Stimulated activated CD4-positive, alpha-beta T cell treated with anti-CD3 and anti-CD28 coated beads, Interleukin-1b, Interleukin-23, amount 100 ng/mL, for 1 hour (primary cell): ENCODE measurements at places on chromosomes 1 and 21.

DNA sequence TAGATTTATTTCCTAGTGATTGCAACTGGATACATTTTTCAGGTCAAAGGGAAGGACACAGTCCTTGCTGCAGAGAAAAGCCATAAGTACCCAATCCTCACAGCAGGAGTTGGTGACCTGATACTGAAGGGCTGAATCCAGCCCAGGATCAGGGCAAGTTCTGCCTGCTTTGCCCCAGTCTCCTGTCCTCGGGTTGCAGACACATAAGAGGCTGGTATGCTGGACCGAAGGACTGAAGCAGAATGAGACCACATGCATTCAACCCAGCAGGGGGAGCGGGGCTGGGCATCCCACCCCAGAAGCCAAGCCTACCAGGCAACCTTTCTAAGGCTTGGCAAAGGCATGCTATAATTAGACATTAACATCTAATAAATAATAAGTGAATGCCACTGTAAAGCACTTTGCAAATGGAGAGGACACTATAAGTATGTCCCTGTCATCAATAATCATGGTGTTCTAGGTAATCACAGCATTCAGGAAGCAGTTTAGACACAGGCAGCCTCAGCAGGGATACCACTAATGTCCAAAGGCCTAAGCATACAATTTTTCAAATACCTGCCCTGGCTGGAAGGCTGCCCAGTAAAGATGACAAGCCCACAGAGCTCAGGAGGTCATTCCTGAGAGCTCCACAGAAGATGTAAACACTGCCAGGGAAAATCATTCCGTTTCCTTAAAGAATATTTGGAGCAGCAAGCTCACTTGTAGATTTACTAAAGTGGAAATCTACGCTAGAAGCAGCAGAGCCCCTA lies 47.6 kb downstream of the KRTAP19-8 start:
- no peak for DNase-seq

- no peak for DNase-seq
Measured at GRCh38 chr1:14707531-14708445, 109.3 kb downstream of the KAZN start.

DNA sequence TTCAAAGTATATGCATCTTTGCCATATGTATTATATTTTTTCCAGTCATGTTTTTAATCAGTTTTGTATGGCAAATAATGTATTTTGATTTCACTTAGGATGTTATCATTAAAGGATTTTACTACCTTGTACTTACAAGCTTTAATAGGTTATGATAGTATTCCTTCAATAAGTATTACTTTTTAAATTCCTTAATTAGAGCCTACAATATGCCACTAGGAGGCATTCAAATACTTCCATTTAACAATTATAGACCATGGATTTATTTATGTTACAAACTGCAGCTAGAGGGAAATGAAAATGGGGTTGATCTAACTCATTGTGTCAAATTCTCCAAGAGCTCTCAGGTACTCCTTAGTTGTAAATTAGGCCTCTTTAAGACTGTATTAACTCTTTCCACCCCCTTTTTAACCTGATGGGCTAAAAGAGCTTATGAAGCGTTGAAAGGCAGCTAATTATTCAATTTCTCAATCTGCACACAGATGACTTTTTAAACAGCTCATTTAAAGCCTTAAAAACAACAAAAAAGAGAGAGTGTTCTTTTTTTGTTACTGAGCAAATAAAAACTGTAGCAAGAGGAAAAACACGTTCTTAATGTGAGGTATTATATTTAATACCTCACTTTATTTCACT lies 156.2 kb downstream of the DENND1B start:
- no peak for DNase-seq

GRCh38 chr1:208137193-208137592 lies 107.0 kb downstream of the PLXNA2 start:
- no peak for DNase-seq

DNA sequence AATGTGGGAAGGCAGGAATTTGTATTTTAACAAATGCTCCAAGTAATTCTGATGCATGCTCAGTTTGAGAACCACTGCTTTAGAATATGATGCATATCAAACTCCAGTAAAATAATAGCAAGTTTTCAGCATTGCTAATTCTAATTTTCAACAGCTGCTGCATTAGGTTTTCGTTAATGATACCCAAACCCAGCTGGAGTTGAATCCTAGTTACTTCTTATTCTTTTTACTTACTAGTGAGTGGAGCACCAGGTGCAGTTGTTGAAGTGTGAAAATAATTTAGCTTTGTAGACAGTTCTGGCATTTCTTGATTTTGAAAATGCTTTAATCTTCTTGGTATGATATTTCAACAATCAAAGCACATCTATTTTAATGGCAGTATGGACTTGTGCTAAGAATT lies 138.5 kb downstream of the HS2ST1 start:
- DNase-seq = no peak

GRCh38 chr1:113538225-113538624 lies 147.9 kb downstream of the MAGI3 start:
- no peak for DNase-seq
